ENCODE measurements at places on chromosomes 12 and 14.

- no peak for DNase-seq
These were observed 554.5 kb downstream of the TMEM121 start for GRCh38 chr14:106080922-106081321.

GRCh38 chr12:54593135-54593534 lies 4.7 kb upstream of the PPP1R1A start:
- DNase-seq, result peak; percentile 39

- DNase-seq, result no peak
These were observed 77.1 kb upstream of the NUDT4 start for GRCh38 chr12:93300611-93301021.

- peak; percentile 57 for DNase-seq
These were observed 52.8 kb downstream of the SLC38A6 start for GRCh38 chr14:61033855-61034254.

DNA sequence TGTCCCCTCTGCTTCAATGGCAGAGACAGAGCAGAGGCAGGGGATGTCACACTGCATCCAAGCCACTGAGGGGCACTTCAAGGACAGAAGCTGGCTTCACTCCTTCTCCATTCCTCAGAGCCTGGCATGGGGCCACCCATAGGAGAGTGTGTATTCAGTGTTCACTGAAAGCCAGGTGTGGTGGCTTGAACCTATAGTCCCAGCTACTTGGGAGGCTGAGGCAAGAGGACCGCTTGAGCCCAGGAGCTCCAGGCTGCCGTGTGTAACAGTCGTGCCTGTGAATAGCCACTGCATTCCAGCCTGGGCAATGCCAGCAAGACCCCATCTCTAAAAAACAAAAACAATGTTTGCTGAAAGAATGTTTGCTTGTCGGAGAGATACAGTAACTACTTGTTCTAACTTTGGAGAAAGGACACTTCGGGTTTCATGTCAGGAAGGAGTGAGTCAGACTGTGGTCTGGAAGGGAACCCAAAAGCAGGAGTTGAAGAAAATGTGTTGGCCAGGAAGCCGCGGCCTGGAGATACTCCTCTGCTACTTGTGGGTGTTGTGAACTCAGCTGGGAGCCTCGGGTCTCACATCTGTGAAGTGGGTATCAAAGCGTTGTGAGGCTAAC lies 43.4 kb downstream of the ELK3 start:
- peak; percentile 98 for DNase-seq

DNA sequence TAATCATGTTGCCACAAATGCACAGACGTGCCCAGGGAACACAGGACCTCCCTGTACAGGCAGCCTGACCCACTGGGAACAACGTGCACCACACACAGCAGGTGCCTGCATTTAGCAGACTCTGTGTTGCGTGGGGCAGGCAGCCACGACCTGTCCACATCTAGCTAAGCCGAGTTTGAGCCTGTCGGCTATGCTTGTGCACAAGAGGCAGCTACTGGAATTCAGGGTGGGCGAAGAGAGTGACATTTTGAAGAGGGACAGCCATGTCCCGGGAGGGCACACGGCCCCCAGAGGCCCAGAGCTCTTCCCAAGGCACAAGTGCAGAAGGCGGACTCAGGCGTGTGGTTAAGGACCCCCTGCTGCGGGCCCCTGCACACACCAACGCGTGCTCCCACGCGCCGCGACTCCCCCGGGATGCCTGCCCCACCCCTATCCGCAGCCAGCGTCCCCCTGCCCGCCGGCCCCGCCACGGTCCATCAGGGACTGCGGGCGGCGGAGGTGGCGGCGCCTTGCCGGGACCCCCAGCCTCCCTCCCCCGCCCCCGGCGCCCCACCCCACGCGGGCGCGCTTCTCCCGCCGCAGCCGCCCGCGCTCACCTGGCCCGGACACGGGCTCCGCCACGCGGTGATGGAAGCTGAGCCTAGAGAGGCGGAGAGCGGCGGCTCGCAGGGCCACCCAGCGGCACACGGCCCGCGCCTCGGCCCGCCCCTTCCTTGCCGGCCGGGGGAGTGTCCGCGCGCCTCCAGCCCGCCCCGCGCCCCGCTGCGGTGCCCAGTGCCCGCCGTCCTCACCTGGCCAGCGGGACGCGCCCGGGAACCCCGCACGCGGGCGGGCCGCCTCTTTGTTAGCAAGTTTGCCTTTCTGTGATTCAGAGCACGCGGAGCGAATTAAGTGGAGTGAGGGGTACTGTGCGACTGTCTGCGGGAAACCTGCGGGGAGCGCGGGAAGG lies 125.3 kb upstream of the PRMT8 start:
- DNase-seq, result peak; percentile 6

DNA sequence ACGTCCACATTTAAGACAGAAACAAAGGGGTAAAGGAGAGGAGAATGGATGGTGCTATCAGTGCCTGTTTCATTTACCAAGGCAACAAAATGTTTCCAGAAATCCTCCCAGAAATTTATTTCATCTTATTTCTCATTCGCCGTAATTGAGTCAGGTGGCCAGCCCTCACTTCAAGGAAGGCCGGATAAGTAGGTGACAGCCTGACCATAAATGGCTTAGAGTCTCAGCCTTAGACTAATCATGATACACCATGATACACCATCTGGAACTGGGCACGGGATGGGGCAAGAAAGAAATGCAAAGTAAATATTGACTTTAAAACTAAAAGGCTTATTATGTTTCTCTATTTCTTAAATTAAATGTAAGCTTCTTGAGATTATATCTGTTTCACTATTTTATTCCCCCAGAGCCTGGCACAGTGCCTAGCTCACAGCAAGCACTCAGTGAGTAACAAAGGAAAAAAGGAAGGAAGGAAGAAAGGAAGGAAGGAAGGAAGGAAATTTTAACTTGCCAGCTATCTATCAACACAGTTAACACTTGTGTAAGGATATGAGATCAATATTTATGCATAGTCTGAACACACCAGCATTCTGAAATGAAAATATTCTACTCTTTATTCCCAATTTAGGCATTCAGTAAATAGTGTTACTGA lies 106.1 kb upstream of the FSCB start:
- DNase-seq, result no peak

DNA sequence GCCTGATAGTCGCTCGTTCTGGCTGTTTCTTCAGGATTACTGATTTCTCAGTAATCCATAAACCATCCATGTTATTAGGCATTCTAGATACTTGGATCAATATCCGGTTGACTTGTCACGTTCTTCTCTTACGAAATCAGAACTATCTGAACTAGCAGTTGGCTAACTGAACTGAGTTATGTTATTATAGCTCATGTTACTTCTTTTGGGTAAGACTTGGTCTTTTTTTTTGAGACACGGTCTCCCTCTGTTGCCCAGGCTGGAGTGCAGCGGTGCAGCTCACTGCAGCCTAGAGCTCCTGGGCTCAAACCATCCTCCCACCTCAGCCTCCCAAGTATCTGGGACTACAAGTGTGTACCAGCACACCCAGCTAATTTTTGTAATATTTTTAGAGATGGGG lies 178.6 kb downstream of the PRKCH start:
- DNase-seq, result no peak

DNA sequence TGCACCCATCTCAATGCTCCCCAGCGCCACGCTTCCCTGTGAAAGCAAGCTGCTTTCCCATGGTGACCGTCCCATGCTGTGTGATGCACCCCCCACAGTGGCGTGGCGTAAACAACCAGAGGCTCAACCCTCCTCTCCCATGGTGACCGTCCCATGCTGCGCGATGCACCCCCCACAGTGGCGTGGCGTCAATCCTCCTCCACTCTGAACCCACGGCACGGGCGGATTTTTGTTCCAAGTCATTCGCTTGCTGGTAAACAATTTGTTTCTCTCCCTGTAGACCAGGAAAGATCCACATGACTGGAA lies 8.9 kb downstream of the STX2 start:
- DNase-seq, result no peak

- DNase-seq, result no peak
These were observed 13.3 kb downstream of the TSPAN9 start for GRCh38 chr12:3090240-3091037.

- peak; percentile 56 for DNase-seq
These were observed 32.0 kb downstream of the DCP1B start for GRCh38 chr12:1972260-1972659.

DNA sequence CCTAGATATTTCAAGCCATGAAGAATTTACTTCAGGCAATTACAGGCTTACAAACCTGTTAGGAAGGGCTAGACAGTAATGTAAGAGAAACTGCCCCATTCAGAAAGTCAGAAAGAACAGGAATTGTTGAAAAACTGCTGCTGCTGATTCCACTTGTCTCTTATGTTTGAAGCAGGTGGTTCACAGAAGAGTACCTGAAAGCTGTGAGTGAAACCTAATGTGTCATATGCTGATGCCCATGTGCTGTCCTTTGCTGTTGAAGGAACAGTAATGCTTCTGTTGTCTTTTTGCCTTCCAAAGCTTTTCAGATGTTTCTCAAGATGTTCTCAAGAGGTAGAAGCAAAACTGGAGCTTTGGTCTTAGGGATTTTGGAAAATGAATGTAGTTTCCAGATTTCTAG lies 39.0 kb downstream of the MNAT1 start:
- DNase-seq, result no peak

DNA sequence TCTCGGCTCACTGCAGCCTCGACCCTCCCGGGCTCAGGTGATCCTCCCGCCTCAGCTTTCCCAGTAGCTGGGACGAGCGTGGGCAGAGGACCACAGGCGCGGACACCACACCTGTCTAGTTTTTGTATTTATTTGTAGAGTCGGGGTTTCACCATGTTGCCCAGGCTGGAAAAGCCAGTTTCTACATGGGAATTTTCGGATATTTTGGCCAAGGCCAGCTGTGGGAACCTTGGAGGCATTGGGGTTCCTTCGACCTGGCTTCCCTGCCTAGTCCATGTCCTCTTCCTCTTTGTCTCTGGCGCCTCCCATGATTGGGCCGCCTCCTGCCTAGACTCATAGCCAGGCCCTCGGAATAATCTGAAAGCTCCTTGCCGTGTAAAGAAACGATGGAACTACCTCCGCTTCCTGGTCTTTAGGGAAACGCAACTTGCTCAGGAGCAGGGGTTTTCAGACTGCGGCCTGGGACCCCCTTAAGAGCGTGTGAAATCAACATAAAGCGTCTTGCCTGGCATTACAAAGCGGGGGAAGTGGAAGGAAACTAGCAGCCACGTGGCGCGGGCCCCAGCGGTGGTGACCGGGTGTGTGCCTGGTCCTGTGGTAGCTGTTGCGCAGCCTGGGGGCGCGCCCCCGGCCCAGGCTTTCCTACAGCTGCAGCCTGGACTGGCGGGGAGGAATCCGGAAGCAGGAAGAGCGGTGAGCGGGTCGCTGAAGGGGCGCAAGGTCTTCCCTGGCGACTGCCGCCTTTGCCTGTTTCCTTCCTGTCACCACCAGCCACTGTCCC lies 1.4 kb upstream of the HSP90AA1 start:
- peak; percentile 16 for DNase-seq

GRCh38 chr14:61742371-61742770 lies 19.8 kb upstream of the SNAPC1 start:
- DNase-seq, result no peak

GRCh38 chr14:71238835-71239234 lies 331.6 kb downstream of the PCNX1 start:
- DNase-seq, result no peak

DNA sequence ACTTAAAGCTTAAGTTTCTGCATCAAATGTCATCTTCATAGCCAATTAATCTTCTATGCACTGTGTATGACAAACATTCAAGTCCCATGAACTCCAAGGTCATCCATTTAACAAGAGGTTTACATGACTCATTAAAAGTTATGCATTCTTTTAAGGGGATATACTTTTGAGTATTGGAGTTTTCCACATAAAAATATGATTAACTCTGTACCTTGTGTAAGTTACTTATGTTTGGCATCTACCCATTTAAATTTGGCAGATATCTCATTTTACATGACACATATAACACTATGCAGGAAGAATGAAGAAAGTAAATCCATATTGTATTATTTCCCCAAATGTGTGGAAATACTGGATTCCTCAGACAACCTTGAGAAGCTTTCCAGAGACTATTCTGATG lies 240.2 kb downstream of the PAX9 start:
- DNase-seq, result peak; percentile 25

- DNase-seq, result no peak
These were observed 208.2 kb upstream of the TMTC1 start for GRCh38 chr12:29991924-29992323.

DNA sequence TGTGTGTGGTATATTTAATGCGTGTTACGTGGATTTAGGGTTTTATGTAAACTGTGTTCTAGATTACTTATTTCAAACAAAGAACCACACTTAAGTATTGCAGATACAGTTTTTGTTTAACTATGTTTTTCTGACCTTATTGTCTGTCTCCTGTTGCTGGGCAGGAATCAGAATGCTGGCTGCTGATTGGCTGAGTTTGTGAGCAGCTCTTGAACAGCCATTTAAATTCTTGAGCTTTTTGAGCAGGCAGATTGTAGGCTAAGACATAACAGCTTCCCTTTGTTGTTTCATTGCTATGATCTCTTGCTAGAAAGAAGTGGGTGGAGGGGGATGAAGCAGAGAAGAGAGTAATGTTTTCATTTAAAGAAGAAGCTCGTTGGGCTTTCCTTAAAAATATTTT lies 52.2 kb downstream of the ATF7IP start:
- peak; percentile 96 for DNase-seq

- no peak for DNase-seq
These were observed 2.5 kb upstream of the PLEKHD1 start for GRCh38 chr14:69481815-69482568.

- no peak for DNase-seq
These were observed 23.3 kb downstream of the CLEC1A start for GRCh38 chr12:10075451-10075850.

DNA sequence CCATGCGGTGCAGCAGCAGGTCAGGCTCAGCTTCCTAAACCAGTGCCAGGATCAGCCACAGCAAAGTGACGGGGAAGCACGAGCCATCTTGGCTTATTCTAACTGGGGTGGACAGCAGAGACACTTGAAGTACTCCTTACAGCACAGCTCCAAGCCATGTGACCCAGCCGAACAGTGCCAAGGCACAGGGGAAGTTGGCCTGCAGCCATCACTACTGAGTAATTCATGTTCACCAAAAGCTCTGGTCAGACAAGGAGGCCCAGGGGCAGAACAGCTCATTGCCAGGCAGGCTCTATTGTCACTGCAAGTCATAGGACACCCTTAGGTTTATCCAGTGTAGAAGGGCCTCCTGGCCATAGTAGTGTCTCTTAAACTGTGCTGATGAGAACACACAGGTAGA lies 23.4 kb upstream of the SLC35F4 start:
- peak; percentile 34 for DNase-seq

DNA sequence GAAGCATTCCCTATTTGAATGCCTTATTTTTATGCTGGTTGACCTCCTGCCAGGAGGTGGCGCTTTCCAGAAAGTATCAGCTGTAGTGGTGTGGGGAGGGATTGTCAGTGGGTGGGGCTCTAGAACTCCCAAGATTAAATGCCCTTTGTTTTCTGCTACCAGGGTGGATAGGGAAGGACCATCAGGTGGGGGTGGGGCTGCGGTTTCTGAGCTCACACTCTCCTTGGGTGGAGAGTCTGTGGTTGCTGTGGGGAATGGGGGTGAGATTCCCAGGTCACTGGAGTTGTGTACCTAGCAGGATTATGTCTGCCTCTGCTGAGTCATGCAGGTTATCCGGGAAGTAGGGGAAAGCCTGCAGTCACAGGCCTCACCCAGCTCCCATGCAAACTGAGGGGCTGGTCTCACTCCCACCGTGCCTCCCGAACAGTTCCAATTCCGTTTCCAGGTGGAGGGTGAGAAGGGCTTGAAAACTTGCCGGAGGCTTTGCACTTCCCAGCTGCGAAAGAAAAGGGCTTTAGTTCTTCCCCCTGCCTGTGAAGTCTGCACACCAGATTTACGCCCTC lies 68.3 kb downstream of the ALG10B start:
- no peak for DNase-seq

GRCh38 chr14:94360945-94361565 lies 27.3 kb downstream of the SERPINA1 start:
- DNase-seq, result no peak

Measured in iris pigment epithelial cell (primary cell).